ENCODE measurements at places on chromosomes 16 and 17.

GRCh38 chr17:75830164-75831031 is 13.8 kb downstream of the UNC13D start:
- DNase-seq, result no peak

GRCh38 chr17:57949649-57950048 is 5.6 kb downstream of the CUEDC1 start:
- no peak for DNase-seq

DNA sequence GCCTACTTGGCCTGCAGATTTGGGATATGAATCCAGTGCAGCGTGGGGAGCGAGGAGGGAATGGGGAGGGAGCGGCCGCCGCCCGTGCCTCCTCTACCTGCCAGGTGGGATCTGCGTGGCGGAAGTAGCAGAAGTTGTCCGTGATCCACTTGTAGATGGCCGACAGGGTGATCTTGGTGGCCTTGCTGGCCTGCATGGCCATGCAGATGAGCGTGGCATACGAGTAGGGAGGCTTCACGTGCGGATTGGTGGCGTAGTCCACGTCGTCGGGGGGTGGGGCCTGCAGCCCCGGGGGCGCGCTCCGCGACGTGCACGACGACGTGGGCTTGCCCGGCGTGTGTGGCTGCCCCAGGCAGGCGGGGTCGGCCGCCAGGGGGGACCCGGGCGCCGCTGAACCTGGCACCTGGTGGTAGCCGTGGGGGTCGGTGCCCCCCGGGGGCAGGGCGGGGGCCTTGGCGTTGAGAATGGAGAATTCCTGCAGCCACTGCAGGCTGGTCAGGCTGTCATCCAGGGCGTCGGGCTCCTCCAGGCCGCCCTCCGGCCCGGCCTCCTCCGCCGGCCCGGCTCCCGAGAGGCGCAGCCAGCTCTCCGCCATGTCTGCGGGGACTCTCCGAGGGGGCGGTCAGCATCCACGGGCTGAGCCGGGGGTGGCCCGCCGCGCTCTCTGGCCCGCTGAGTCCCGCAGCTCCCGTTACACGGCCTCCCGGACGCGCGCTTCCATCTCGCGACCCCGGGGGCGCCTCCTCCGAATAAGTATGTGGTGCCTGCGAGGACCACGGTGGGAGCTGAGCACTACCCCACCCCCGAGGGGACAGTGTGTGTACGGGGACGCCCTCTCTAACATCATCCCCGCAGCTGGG is 1.0 kb downstream of the FOXJ1 start:
- DNase-seq, result peak; percentile 53

- DNase-seq, result no peak
Observed at GRCh38 chr17:67862614-67863217, 37.4 kb downstream of the BPTF start.

DNA sequence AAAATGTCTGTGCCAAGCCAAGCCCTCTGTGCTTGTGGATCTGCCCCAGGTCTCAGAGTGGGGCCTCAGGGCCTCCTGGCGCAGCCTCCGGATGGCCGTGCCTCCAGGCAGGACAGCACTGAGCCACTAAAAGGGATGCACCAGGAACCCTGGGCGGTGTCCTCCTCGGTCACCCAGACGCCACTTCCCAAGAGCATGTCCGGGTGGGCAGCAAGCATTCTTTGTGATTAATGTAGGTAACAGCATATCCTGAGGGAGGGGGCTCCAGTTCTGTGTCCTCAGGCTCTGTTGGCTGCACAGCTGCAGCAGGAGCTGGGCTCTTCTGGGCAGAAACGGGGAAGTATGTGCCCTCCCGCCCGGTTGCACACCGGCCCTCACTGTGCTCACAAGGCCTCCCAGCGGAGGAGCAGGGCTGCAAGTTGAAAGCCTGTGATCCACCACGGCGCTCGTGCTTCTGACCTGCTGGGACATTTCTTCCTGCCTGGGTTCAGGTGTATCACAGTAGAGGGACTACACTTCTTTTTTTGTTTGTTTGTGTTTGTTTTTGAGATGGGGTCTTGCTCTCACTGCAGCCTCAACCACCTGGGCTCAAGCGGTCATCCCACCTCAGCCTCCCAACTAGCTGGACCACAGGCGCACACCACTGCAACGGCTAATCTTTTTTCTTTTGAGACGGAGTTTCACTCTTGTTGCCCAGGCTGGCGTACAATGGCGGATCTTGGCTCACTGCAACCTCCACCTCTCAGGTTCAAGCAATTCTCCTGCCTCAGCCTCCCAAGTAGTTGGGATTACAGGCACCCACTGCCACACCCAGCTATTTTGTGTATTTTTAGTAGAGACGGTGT is 37.9 kb upstream of the CHMP6 start:
- DNase-seq, result no peak

GRCh38 chr17:35387496-35387895 is 14.1 kb upstream of the SLFN11 start:
- no peak for DNase-seq

GRCh38 chr16:71373073-71373472 is 14.6 kb downstream of the CALB2 start:
- no peak for DNase-seq

GRCh38 chr17:58165981-58166380 is 801 bp upstream of the OR4D2 start:
- no peak for DNase-seq

GRCh38 chr17:18181358-18181757 is 2.3 kb upstream of the ALKBH5 start:
- DNase-seq, result no peak

- DNase-seq, result no peak
Observed at GRCh38 chr17:13209081-13209480, 191.3 kb upstream of the ELAC2 start.

GRCh38 chr17:62187681-62188080 is 122.6 kb upstream of the MED13 start:
- no peak for DNase-seq

GRCh38 chr16:78816499-78817195 is 717.2 kb downstream of the WWOX start:
- DNase-seq, result no peak

DNA sequence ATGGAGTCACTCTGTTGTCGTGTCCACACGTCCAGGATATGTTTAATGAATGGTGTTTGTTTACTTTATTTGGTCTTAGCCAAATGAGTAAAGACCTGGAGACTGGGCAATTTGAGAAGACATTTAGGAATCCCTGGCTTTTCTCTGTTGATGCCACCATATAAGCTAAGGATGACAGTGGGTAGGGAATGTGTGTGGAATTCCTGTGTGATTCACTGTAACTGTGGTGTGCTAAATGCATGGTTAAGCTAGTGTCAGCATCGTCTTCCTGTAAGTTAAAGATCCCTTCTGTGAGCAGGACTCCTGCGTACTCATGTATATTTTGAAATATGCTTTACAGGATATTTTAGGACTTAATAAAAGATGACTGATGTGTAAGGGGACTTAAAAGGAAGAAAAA is 26.4 kb downstream of the GOSR1 start:
- DNase-seq, result no peak

- DNase-seq, result no peak
Observed at GRCh38 chr16:168424-168823, 2.6 kb downstream of the HBM start.

DNA sequence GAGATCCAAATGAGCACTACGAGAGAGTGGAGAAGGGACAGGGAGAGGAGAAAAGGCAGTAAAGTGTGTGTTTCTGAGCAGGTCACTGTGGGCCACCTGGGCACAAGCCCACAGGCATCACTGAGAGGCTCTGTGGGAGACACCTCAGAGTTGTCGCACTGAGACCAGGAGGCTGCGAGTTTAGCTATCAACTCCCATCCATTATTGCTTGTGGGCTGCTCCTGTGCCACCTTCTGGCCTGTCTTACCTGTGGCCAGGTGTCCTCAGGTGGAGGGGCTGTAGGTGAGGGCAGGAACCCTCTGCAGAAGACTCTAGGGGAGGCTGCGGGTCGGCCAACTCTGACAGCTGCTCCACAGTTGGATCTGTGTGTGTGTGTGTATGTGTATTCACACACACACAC is 2.5 kb upstream of the PRR29 start:
- DNase-seq, result no peak

DNA sequence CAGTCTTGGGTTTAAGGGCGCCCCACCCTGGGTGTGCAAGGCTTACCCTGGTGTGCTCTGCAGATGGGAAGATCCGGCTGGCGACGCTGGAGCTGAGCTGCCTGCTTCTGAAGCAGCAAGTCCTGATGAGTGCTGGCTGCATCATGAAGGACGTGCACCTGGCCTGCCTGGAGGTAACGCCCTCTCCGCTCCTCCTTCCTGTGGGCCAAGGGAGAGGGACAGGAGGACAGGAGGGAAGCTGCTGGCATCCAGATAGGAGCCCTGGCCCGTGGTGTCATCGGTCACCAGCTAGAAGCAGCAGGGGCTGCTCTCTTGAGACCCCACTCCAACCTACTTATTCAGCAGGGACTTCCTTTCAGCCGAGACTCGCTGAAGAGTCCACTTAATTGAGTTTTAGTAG is 97.8 kb downstream of the CLEC16A start:
- DNase-seq, result no peak

DNA sequence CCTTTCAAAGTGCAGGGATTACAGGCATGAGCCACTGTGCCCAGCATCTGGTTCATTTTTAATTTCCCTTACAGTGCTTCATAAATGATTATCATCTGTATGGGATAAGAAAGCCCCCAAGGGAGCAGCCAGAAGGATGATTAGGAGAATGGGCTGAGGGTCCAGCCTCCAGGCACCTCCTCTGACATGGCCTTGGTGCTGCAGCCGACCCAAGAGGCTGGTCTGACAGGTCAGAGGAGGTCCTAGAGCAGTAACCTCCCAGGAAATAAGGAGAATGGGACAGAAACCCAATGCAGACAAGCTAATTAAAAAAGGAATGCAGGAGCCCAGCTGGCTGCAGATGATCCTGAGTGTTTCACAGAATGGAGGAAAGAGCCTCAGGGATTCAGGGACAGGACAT is 29.0 kb downstream of the MRC2 start:
- DNase-seq, result no peak

- DNase-seq, result no peak
Observed at GRCh38 chr17:63703029-63703428, 3.1 kb upstream of the LIMD2 start.

DNA sequence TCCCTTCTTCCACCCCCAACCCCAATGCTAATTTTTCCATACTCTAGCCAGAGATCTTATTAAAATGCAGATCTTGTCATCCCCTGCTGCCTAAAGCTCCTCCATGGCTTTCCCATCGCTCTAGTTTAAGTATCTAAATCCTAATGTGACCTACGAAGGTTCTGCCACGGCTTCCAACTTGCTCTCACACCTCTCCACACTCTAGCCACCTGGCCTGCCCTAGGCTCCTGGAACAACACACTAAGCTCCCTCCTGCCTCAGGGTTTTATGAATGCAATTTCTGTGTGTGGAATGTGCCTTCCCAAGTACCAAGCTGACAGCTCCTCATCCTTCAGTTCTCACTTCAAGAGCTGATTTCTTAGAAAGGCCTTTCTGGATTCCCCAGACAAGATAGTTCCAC is 16.6 kb downstream of the NXPH3 start:
- no peak for DNase-seq

- DNase-seq, result no peak
Observed at GRCh38 chr16:71826533-71827017, 17.9 kb upstream of the AP1G1 start.

DNA sequence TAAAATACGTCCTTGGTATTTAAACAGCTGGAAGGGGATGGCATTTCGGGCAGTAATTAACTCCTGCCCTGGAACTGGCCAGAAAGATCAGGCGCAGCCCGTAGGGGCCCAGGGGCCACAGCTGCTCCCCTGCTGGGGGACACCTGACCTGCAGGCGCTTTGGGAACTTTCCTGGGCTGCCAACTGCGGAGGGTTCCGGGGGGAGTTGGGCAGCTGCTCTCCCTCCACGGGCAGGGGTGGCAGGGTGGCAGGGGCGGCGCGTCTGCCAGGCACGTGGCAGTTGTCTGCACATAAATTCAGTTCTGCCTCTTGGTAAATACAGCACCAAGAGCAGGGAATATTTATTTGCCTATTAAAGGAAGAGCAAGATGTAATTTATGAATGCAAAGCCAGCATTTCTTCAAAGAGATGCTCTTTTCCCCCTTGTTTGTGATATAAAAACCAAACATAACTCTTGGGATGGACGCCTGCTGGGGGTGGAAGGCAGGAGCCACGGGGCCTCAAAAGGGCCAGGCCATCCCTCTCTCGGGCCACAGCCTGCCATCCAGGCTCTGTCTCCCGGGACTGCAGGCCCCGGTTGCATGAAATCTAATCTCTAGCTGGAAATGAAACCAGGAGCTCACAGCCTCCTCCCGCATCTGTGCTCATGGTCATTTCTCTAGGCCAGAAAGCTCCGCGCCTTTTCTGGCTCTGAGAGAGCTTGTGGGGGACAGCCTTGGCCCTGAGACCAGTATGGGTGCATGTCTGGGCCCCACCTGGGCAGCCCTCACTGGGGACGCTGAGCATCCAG is 29.9 kb upstream of the CHMP6 start:
- no peak for DNase-seq

- DNase-seq, result no peak
Observed at GRCh38 chr17:19346351-19347255, 15.9 kb downstream of the B9D1 start.

DNA sequence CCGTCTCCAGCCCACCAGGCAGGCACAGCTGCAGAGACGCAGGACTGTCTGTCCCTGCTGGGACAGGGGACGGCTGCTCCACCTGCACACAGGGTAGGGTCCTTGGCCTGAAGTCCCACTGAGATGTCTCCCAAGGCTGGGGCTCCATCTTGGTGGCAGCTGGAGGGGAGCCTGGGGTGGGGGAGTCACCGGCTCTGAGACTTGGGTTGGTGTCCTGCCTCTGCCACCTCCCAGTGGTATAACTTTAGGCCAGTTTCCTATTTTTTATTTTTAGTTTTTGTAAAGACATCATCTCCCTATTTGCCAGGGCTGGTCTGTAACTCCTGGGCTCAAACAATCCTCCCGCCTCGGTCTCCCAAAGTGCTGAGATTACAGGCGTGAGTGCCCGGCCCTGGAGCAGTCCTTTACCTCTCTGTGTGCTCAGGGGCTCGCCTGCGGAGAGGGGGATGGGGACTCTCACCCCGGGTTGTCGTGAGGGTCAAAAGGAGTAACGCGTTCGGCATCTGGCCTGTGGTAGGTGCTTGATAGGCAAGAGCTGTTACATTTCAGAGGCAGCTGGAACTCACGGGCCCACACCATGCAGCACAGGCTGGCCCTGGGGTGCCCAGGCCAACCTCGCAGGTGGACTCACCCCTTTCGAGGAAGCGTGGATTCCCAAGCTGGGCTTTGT is 46.6 kb upstream of the DOC2B start:
- DNase-seq, result no peak

DNA sequence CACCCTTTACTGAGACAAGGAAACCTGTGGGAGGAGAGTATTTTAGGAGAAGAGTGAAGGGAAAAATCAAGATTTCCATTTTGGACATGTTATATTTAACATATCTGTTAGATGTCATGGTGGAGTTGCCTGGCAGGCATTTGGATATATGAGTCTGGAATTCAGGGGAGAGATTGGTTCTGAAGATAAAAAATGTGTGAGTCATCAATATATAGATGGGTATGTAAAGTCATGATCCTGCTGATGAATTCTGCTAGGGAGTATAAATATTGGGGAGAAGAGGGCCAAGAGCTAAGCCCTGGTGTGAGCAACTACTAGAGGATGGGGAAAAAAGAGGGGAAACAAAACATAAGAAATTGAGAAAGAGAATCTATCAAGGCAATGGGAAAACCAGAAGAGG is 151.3 kb upstream of the SOX9 start:
- DNase-seq, result no peak

- no peak for DNase-seq
Observed at GRCh38 chr17:4842376-4842775, 9.2 kb downstream of the MINK1 start.

- no peak for DNase-seq
Observed at GRCh38 chr17:1473170-1473569, 17.1 kb upstream of the CRK start.

All from activated gamma-delta T cell treated with anti-CD3 and anti-CD28 coated beads, Interleukin-2, amount 50 U/mL, for 16 hours (primary cell).